ENCODE measurements at places on chromosomes 5 and 9.

DNA sequence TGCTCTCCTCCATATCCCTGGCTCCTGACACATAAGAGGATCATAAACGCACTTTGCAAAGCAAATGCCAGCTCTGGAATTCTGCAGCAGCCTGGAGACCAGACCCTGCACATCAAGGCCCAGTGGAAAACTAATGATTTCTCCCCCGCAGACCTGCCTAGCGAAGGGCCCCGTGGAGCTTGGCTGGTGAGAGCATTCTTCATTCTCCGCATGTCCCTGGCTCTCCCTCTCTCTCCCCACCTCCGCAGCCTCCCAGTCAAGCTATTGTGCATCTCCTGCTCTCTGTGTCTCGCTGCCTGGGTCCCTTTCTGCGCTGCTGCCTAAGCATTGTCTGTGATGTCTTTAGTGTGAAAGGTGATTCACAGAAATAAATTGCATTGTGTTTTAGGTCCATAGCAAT, 46.7 kb downstream of the GRIA1 start:
- DNase-seq = no peak

DNA sequence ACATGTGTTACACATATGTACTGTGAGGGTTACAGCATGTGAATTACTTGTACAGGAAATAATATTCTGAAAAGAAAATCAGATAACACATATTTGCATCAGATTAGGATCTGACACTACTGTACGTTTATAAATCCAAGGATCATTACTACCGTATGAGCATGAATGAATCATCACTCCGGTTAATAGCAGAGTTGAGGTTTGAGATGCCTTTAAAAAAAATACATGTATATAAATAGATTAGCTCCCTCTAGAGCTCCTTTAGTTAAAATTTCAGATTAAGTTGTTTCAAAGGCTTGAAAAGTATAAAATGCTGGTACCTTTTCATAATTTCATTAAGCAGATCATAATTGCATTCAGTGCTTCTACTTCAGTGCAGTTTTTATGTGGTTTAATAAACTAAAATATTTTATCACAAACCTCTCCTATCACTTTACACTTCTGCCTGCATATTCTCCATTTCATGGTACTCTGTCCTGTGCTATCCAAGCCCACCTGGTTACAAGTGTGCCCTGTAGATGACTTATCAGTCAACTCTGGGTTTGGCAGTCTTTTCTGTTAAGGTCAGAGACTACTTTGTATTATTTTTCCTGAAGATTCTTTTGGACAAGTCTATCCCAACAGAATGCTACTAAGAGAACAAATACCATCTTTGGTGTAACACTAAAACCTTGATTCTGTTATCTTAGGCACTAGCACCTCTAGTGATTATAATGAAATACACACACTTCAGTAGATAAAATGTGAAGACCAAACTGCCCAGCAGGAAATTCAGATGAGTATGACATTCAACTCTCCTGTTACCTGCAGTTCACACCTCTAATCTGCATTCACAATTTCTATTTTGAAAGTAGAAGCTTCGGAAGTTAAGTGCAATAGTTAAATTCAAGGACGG, 48.0 kb upstream of the POU5F2 start:
- peak; percentile 15 for DNase-seq

DNA sequence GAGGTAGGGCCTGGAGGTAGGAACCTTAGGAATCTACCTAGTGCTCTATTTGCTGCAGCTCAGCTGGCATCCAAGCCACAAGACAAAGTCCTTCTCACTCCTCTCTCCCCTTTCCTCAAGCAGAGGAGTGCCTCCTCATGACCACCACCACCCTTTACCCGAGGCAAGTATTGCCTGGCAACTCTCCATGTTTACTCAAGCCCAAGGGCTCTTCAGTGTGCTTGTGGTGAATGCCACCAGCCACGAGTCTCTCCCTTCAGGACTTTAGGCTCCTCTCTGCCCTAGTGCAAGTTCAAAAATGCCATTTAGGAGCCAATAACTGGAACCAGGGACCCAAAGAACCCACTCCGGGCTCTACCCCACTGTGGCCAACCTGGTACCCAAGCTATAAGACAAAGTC, 514.5 kb upstream of the RGMB start:
- no peak for DNase-seq

- DNase-seq = no peak
These were observed 1.2 kb upstream of the IL11RA start for GRCh38 chr9:34650816-34651215.

GRCh38 chr5:11013793-11014192, 252.8 kb upstream of the DAP start:
- DNase-seq = no peak

DNA sequence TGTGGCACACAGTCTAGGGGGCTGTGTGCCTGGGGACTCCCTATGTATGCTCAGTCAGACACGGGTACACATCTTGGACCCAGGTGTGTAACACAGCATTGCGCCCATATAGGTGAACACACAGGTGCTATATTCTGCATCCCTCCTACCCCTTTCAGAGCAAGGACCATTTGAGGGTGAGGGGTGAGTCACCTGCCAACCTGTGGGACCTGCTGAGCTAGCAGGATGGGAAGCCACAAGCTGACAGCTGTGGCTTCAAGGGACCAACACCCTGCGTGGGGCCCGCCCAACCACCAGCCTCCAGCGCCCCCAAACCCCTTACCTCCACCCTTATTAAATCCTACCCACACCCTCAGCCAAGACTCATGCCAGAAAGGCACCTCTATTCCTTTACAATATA, 14.6 kb upstream of the AQP7 start:
- DNase-seq = no peak

All from SJSA1 (cell line).